ENCODE measurements at places on chromosomes 6 and 20.
A peak's percentile ranks its signal among the peaks of the same experiment; 100 is the strongest.

GRCh38 chr6:12096342-12096741, 84.2 kb downstream of the HIVEP1 start:
- no peak for DNase-seq

- peak; percentile 56 for DNase-seq
Measured at GRCh38 chr20:36754656-36755222, 8.8 kb upstream of the NDRG3 start.

- DNase-seq = no peak
Measured at GRCh38 chr20:41124451-41125094, 12.8 kb upstream of the PLCG1 start.

GRCh38 chr6:155084431-155085123, 89.5 kb downstream of the TIAM2 start:
- no peak for DNase-seq

- DNase-seq = no peak
Measured at GRCh38 chr6:51901766-51902764, 185.3 kb downstream of the PKHD1 start.

DNA sequence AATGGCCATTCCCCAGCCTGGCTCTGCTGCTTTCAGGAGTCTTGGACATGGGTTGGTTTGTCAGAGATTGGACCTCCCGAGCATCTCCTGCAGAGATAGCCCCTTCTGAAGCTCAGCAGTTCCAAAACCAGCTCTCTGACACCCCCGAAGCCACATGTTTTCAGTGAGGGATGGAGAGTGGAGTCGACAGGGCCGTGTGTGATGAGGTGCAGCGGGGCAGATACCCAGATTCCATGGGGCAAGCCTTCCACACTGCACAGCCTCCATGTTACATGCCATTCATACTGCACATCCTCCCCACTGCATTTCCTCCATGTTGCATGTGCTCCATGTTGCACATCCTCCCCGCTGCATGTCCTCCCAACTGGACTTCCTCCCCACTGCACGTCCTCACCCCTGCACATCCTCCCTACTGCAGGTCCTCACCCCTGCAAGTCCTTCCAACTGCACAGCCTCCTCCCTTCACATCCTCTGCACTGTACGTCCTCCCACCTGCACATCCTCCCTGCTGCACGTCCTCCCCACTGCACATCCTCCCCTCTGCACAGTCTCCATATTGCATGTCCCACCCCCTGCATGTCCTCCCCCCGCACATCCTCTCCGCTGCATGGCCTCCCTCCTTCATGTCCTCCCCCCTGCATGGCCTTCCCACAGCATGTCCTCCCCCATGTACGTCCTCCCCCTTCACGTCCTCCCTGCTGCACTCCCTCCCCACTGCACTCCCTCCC, 112.2 kb downstream of the SYNDIG1 start:
- no peak for DNase-seq

- DNase-seq = no peak
Measured at GRCh38 chr20:25467441-25467840, 60.0 kb downstream of the GINS1 start.

GRCh38 chr20:4358552-4358951, 343.2 kb upstream of the RNF24 start:
- DNase-seq = no peak

GRCh38 chr20:57579898-57580447, 19.1 kb downstream of the PCK1 start:
- no peak for DNase-seq

GRCh38 chr20:25624500-25624939, 706 bp upstream of the NANP start:
- no peak for DNase-seq

- no peak for DNase-seq
Measured at GRCh38 chr6:137011406-137011805, 33.4 kb downstream of the IL20RA start.

DNA sequence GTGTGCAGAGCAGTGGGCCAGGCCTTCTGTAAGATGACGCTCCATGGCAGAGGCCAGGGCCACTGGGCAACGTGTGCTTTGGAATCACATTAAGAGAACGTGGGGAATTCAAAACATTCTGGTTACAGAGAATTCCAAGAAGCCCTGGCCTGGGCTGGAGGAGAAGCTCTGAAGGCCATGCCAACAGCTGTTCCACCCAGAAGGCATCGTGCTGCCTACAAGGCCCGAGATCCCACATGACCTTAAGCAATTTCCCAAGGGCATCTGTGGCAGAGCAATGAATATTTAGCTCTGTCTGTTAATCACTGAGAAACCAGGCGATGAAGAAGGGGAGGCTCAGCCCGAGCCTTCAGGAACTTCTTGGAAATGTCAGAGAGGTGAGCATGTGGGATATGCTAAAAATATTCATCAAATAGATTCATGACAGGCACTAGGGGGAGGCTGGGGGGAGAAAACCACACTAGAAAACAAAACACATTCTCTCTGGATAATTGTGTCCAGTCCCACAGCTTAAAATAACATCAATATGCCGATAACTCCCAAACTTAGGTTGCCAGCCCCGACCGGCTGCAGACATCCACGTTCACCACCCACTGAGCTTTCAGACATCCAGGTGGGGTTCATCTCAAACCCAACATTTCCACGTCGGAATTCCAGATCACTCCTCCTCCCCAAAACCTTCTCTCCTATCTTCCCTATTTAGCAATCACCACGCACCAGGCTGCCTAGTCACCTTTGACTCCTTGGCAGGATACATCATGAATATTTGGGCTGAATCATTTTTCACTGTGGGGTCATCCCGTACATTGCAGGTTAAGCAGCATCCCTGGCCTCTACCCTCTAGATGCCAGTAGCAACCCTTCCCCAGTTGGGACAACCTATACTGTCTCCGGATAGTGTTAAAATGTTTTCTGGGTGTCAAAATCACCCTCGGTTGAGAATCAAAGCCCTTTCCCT, 6.6 kb downstream of the SULF2 start:
- DNase-seq = no peak

DNA sequence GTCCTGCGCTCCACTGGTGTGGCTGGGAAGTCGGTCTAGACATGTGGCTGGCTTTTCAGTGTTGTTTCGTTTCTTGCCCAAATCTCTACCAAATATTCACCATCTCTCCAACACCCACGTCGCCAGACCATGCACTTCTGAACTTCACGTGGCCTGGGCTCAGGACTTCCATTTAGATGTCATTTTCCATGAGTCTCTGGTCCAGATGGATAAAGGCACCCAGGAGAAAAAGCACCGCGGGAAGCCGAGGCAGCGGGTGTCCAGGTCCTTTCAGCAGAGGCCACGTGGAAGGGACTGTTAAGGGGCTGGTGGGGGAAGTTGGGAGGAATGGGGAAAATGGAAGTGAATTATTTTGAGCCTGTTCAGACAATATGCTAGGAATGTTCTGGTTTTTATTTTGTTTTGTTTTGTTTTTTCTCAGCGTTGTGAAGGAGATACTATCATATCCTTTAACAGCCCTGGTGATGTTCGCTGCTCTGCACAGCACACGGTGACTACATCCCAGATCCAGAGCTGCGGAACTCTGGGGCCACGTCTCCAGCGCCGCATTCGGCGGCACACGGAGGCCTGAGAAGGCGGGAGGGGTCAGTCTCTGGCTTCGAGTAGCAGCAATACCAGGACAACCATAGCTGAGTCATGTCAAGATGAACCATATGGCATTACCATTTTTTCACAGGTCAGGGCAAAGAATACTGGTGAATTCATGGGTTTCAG, 230.3 kb downstream of the THBS2 start:
- DNase-seq = no peak

All from CD4-positive, CD25-positive, alpha-beta regulatory T cell (primary cell).